Activated T-cell treated with anti-CD3 and anti-CD28 coated beads, Interleukin-2, amount 50 U/mL, for 4 hours (primary cell): ENCODE measurements at places on chromosomes 11 and 22. TPM values are rescaled to one million over a fixed set of nuclear protein-coding genes. Genes with fewer than 3 reads are reported as not detected.

The TRIM49 gene
- total RNA-seq, result not detected

The CADM1 gene
- total RNA-seq, result 1.2 TPM

The CACNA1I gene
- total RNA-seq, result 0.05 TPM

The OR2D2 gene
- total RNA-seq, result not detected

The HTR3B gene
- total RNA-seq, result not detected

The PKNOX2 gene
- not detected for total RNA-seq

The SPDYC gene
- not detected for total RNA-seq

The DDX25 gene
- not detected for total RNA-seq

The CYB5R2 gene
- 0.63 TPM for total RNA-seq

The SYT13 gene
- total RNA-seq, result not detected

The IMMP1L gene
- 17.7 TPM for total RNA-seq

The KRTAP5-11 gene
- total RNA-seq, result not detected

The KCNQ1OT1 gene
- 0.18 TPM for total RNA-seq

GRCh38 chr11:124329787-124330478 is 9.9 kb upstream of the OR8D2 start:
- DNase-seq, result no peak

DNA sequence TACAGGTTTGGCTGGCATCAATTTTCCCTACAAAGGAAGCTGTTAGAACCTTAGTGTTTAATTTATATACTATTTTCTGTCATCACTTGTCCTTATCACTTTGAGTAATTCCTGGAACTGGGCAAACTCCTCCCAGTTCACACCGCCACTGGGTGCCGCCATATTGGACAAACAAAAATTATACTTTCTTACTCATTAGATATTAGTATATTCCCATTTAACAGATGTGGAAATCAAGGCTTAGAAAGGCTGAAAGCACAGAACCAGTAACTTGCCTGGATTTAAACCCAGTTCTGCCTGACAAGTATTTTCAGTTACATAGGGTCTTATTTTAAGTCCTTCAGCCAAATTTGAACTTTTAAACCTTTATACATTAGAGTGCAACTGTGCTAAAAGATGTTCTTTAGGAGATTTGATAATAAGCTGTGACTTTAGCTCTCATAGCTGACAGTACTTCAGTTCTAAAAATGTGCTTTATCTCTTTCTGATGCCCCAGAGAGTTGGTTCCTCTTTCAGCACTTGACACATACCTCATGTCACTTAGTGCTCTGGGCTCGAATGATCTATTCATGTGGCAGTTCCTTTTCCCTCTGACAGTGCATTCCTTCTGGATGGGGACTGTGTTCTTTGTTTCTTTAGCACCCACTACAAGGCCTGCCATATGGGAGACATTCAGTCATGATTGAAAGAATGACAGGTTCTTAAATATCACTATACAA is 25.4 kb downstream of the COA4 start:
- no peak for DNase-seq

GRCh38 chr22:46752988-46753310 is 9.5 kb upstream of the TBC1D22A start:
- DNase-seq, result no peak

DNA sequence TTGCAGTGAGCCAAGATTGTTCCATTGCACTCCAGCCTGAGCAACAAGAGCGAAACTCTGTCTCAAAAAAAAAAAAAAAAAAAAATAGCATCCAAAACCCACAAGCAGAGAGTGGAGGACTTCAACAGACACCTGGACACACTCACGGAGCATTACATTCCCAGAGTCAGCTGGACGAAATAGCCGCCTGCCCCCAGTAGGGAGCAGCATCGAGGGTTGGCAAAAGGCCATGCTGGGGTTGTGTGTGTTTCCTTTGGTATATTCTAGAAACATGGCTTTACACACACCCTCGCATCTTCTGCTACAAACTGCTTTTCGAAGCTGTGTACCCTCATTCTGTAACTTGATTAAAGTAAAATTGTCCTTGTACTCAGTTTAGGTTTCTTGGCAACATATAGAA is 5.3 kb downstream of the ADA2 start:
- peak; percentile 23 for DNase-seq

DNA sequence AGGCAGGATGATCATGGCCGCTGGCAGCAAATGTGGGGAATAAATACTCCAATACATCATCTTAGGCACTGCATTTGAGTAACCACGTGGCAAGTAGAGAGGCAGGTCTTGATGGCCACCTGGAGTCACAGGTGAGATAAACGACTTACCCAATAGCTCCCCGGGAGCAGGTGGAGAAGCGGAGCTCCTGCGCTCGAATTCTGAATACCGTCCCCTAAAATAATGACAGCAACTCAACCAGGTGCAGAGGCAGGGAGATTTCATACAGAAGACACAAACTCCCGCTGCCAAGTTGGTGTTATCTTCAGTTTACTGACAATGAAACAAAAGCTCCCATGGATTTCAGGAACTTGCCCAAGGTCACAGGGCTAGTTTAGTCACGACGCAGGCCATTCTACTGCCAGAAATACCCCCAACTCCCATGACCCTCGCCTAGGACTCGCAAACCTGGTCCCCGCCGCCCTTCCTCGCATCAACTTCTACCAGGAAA is 437 bp downstream of the SLC43A3 start:
- DNase-seq, result no peak

- no peak for DNase-seq
Measured at GRCh38 chr22:28819253-28820096, 19.1 kb upstream of the XBP1 start.

GRCh38 chr11:4025967-4026324 is 68.7 kb upstream of the RRM1 start:
- DNase-seq, result no peak

GRCh38 chr11:131928992-131929391 is 558.6 kb downstream of the NTM start:
- no peak for DNase-seq

DNA sequence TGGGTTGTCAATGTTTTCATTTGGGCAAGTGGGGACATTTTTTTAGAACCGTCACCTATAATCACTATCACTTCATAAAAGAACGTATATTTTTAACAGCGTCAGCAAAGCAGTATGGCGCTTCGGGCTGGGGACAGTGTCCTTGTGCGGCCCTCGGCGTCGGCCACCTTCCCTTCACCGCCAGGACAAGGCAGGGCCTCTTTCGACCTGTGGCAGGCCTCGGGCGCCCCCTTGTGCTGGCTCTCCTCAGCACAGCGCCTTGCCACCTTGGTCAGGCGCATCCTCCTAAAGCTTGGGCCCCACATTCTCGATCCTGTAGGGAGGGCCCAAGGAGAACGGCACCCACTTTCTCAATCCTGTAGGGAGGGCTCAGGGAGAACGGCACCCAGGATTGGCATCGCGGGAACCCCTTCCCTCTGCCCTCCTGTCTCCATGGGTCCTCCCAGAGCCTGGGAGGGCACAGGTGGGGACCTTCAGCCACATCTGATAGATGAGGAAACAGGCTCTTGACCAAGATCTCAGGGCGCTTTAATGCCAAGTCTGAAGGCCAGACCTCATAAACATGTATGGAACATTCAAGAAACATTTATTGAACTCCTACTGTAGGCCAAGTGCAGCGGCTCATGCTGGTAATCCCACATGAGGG is 11.5 kb upstream of the FADD start:
- peak; percentile 38 for DNase-seq

- DNase-seq, result no peak
Measured at GRCh38 chr22:20093418-20094196, 13.6 kb downstream of the DGCR8 start.
